Pons (tissue), 1 donor: ENCODE measurements at places on chromosomes 2 and 18.

DNA sequence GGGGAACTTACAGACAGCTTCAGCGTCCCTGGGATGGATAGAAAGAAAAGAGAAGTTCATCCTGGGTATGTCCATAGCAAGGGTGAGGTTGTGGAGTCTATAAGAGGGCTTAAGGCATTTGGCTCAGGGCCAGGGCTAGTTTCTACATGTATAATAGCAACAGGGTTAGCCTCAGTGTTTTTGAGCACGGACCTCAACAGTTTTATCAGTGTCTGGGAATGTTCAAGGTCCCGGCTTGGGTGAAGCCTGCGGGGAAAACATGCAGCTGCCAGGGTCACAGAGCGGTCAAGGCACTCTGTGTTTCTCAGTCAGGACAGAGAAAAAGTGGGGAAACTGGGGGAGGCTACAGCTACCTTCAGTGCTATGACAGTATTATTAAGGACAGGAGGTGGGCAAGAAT, 427.7 kb upstream of the HS6ST1 start:
- no peak for DNase-seq

DNA sequence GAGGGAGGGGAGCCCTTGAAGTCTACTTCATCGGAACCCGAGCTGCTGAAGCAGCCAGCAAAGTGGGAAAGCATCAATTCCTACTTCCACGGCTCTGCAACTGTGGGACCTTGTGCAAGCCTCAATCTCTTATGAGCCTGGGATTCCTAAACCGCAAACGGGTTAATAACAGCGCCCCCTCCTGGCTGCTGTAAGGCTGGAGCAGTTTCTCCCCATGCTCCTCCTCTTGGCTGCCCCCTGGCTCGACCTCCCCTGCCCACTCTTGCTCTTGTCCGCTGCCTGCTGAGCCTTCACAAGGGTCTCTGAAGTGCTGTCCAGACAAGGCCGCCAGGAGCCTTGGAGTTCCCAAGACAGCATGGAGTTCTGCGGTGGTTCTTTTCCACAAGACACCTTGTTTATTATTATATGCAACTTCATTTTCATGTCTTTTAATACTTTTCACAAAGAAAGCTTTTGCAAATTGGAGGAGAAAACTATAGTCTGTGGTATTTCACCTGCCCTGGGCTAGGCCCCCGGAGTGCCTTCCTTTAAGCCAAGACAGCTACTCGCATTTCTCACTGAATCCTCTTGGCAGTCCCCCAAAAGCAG, 157.2 kb downstream of the DDX1 start:
- no peak for DNase-seq

- no peak for DNase-seq
Observed at GRCh38 chr2:238853721-238854120, 5.8 kb downstream of the TWIST2 start.

DNA sequence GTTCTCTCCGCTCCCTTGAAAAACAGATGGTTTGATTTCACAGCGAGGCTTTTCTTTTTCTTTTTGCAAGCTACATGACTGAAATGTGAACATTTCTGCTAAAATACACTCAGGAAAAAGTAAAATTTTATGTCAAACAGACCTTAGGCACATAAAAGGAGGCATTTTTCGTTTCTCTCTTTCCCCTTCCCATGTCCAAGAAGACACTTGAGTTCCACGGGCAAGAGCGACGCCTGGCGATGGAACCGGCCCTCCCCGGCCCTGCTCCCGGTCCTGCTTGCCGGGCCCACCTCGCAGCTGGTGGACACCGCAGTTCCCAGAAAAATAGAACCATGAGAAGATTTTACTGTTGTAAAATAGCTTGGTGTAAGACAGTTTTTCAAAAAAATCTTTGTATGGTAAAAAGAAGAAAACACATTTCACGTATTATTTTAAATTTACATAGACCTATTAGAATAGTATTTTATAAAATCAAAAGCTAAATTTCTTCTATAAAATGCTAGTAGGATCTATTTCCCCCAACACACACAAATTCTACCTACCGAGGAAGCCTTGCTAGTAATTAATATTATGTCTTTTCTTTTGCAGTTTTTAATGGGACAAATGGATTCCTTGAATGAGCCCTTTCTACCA, 2.3 kb upstream of the ALKAL2 start:
- peak; percentile 87 for DNase-seq

DNA sequence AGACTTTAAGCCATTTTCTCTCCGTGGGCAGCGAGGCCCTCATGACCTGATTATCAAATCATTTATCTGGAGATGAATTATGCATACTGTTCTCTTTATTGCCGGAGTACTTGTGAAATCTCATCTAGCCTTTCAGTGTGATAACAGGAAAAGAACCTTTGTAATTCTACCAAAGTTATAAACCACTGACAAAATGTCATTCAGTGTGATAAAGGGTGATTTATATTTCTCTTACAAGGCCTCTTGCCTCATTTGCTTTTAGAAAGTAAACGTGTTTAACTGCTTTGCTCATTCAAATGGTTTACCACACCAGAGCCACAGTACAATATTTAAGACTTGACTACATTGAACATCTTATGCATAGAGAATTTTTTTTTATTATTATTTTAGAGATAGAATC, 13.8 kb downstream of the MTCL1 start:
- DNase-seq = no peak

- peak; percentile 80 for DNase-seq
Observed at GRCh38 chr2:80326214-80326613, 21.7 kb upstream of the LRRTM1 start.

DNA sequence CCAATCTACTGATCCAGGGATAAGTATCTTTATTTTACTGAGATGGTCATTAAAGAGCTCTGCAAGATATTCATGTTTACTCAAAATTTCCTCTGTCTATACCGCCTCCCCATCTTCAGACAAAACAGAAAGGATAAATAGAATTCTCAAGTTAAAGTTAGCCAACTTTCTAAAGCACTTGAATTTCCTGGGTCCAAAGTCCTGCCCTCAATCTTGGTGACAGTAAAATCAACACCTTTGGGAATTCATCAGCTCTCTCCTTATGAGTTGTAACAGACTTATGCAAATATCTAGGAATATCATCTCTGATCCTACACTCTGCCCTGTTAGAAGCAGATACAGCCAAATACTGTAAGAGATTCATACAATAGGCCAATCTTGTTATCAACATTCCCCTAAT, 122.5 kb upstream of the HAAO start:
- DNase-seq = no peak

DNA sequence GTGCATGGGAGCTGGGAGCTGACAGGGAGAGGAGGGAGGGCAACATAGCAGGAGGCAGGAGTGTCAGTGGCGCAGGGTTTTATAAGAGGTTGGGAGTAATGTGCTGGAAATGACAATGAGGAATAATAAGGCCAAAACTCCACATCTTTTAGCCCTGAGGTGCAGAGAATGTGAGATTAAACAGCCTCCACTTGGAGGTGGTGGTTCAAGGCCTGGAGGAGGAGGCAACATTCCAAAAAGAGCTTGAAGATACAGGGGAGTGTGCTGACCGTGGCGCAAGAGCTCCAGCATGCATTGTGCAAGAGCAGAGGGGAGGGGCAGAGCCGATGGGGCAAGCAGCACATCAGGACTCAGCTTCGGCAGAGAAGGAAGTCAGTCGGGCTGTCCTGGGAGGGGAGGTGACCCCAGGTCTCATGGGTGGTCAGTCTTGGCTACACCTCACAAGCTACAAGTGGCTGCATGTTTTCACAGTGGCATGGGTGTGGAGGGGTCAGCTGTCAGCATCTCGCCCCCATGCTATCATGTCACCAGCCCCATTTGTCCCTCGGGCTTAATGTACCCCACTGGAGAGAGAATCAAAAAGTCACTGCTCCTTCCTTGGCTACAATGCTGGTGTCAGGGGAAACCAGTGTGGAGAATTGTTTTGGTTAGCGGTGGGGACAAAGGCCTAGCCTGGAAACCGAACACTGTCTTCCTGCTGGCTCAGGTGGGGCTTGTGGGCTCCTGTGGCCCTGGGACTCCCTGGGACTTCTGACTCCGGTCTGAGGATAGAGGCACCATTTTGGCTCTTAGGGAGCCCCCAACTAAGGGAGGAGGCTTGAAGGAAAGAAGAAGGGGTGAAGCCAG, 208.0 kb downstream of the ZFP36L2 start:
- peak; percentile 64 for DNase-seq

GRCh38 chr18:64886995-64887394, 738.1 kb upstream of the LINC00305 start:
- no peak for DNase-seq

DNA sequence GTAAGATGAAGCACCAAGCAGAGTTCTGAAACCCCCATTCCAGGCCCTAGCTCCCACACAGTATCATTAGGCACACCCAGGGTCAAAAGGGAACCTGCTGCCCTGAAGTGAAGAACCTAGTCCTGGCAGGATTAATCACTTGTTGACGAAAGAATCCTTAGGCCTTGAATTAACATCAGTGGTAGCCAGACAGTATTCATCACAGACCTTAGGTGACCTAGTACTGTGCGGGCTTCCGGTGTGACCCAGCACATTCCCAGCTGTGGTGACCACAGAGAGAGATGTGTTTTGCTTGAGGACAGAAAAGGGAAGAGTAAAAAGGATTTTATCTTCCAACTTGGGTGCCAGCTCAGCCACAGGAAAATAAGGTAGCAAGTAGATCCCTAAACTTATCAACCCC, 1071.4 kb upstream of the FAM98A start:
- no peak for DNase-seq

GRCh38 chr2:37839991-37840390, 85.1 kb upstream of the RMDN2 start:
- no peak for DNase-seq

DNA sequence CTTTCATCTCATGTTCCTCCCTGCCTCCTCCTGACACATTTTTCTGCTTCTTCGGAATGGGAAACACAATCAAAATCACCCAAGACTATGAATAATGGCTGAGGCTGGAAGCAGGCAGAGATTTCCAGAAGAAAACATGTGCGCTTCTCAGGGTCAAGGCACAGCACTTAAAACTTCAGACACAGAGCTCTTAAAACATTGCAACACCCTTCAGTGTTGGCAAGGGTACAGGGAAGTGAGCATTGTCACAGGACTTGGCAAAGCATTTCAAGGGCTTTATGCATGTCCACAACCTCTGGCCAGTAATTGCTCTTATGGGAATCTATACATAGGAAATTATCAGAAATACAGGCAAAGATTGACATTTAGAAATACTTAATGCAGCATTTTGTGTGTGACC, 477.6 kb upstream of the KLHL29 start:
- no peak for DNase-seq

DNA sequence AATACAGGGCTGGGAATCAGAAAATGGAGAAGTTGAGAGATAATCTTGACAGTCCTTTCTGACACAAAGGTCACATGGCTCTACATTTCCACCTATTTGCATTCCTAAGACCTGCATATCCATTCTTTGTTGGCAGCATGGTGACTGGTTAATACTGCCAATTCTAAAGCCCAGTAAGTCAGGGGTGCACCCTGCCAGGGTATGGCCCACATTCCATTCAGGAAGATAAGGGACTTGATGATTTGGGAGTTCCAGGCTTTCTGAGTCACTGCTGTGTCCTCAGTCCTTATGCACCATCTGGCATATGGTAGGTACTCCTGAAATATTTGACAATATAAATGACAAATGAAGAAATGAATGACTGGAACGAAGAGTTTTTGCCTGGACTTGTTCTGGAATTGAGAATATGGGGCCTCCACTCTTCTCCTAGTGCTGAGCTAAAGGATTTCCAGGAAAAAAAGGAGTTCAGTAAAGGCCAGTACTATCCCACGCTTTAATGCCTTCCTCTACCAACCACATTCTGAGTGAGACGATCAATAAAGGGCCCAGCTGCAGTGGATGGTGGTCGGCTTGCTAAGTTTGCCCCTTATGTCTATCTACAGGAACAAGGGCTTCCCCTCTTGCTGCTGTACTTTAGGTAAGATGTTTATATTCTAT, 31.7 kb upstream of the EIF2AK3 start:
- DNase-seq = no peak

DNA sequence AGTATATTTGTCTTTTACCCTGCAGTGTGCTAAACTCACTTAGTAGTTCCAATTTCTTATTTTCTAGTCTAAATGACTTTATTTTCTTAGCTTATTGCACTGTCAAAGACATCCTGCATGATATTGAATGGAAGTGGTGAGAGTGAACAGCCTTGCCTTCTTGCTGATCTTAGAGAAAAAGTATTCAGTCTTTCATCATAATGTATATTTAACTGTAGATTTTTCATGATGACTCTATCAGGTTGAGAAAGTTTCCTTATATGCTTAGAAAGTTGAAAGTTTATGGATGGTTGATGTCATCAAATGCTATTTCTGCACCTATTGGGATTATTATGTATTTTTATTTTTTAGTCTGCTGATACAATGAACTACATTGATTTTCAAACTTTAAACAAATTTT, 21.3 kb upstream of the COL3A1 start:
- DNase-seq = no peak

DNA sequence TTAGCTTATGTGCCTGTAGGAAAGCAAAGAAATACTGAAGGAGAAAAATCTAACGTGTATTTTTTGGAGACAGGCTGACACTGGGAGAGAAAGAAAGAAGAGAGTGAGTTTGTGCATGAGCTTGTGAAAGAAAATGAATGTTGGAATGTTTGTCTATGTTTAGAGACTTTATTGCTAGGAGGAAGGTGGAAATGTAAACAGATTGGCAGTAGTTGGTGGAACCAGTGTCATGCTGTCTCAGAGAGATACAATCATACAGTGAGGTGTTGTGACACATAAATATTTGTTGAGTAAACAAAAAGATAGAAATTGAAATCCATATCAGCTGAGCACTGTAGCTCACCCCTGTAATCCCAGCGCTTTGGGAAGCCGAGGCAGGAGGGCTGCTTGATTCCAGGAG, 222.2 kb upstream of the MEIS1 start:
- no peak for DNase-seq

GRCh38 chr2:42572297-42573081, 4.1 kb downstream of the MTA3 start:
- DNase-seq = no peak

GRCh38 chr18:13382954-13383827, 164.6 kb downstream of the LDLRAD4 start:
- DNase-seq = no peak

DNA sequence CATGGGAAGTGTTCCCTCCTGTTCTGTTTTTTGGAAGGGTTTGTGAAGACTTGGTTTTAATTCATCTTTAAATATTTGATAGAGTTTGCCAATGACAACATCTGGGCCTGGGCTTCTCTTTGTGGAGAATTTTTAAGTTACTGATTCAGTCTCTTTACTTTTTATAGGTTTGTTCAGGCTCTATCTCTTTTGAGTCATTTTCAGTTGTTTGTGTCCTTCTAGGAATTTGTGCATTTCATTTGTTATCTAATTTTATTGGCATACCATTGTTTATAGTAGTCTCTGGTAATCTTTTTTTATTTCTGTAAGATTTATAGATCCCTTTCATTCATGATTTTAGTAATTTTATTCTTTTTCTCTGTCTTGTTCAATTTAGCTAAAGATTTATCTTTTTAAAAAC, 14.6 kb downstream of the SCLY start:
- no peak for DNase-seq

DNA sequence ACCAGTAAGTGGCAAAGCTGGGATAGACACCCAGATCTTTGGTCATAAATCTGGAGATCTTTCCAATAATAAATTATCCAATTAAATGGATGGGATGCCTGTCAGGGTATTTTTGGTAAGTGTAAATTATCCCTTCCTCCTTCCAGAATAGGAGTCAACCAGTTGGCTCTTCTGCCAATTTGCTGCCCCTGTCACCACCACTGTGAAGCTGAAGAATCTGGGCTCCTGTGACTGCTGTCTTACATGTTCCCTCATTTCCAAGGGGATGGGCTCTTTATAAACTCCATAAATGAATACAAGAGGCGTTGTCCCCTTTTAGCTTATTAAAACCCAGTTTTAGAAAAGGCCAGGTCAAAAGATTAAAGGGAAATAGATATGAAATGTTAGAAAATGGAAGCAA, 17.8 kb upstream of the BMP10 start:
- no peak for DNase-seq
